ENCODE measurements at places on chromosomes 6 and 20.
A peak's percentile ranks its signal among the peaks of the same experiment; 100 is the strongest.

GRCh38 chr6:41654151-41654697, 16.0 kb downstream of the MDFI start:
- no peak for DNase-seq

- DNase-seq = no peak
Observed at GRCh38 chr6:168244961-168245551, 74.5 kb downstream of the DACT2 start.

- DNase-seq = peak; percentile 29
Observed at GRCh38 chr6:1381481-1382330, 7.7 kb upstream of the FOXF2 start.

- no peak for DNase-seq
Observed at GRCh38 chr6:91654357-91654756, 1067.5 kb upstream of the MAP3K7 start.

DNA sequence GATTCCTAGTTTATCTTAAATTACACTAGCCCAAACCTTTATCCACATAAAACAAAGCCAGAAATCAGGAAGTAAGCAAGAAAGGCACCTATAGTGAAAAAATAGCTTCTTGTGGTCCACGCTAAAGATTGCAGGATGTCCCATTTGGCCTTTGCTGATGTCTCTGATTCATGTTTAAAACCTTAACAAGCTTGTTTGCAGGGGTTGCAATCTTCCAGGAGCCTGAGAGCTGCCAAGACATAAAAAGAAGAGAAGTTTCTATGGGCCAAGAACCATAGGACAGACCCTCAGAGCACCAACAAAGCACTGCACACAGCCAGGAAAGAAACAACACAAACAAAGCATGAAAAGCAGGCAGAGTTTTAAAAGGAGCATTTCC, 49.4 kb downstream of the ADAT2 start:
- DNase-seq = no peak

GRCh38 chr6:157020398-157020797, 243.2 kb downstream of the ARID1B start:
- DNase-seq = no peak

GRCh38 chr6:4342407-4343137, 207.2 kb upstream of the ECI2 start:
- DNase-seq = no peak
